ENCODE measurements at places on chromosomes 11 and 22. TPM values are rescaled to one million over a fixed set of nuclear protein-coding genes. Genes with fewer than 3 reads are reported as not detected.

MYOD1 gene
- not detected for total RNA-seq

PLEKHB1 gene
- not detected for total RNA-seq

SEPTIN3 gene
- total RNA-seq: not detected

RNF141 gene
- total RNA-seq: 31.8 TPM

TRIM51 gene
- not detected for total RNA-seq
